Activated CD4-positive, alpha-beta T cell treated with anti-CD3 and anti-CD28 coated beads, Interleukin-2, amount 10 ng/mL, durations not matched to agents 7 days and 5 days (primary cell): ENCODE measurements at places on chromosomes 11 and 22.
A peak's percentile ranks its signal among the peaks of the same experiment; 100 is the strongest.

DNA sequence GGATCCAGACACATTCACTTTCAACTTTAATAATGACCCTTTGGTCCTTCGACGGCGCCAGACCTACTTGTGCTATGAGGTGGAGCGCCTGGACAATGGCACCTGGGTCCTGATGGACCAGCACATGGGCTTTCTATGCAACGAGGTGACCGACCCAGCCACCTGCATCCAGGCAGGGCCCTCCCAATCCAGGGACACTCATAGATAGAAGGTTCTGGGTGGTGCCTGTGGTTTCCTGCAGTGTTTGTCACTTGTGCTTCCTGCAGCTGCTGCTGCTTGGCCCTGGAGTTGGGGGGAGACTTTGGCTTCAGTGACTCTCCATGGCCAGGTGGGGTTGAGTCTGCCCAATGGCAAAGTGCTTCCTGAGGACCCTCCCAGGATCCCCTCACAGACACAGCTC is 7.3 kb downstream of the APOBEC3B start:
- H3K27ac ChIP-seq, result peak overlapping the region; percentile 88
- DNase-seq, result peak; percentile 39
- H3K27me3 ChIP-seq, result peaks cover 4% of the 10 kb centered on the region
- H3K4me1 ChIP-seq, result peaks cover 64% of the 10 kb centered on the region

- H3K36me3 ChIP-seq, result no peaks in the 10 kb centered on the region
- H3K4me1 ChIP-seq, result no peaks in the 10 kb centered on the region
- peaks cover 6% of the 10 kb centered on the region for H3K27me3 ChIP-seq
- DNase-seq, result no peak
- no peak overlapping the region for H3K27ac ChIP-seq
These were observed 224.6 kb downstream of the MN1 start for GRCh38 chr22:27576815-27577573.

- no peak for DNase-seq
- H3K4me3 ChIP-seq, result no peak overlapping the region
- H3K4me1 ChIP-seq, result no peaks in the 10 kb centered on the region
- no peaks in the 10 kb centered on the region for H3K36me3 ChIP-seq
These were observed 286.4 kb downstream of the NTM start for GRCh38 chr11:131656839-131657211.

DNA sequence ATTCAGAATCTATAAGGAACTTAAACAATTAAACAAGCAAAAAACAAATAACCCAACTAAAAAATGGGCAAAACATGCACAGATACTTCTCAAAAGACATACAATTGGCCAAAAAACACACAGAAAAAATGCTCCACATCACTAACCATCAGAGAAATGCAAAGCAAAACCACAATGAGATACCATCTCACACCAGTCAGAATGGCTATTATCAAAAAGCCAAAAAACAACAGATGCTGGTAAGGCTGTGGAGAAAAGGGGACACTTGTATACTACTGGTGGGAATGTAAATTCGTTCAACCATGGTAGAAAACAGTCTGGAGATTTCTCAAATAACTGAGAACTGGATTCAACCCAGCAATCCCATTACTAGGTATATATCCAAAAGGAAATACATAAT is 24.8 kb downstream of the ENTHD1 start:
- H3K36me3 ChIP-seq, result peaks cover 4% of the 10 kb centered on the region
- peaks cover 3% of the 10 kb centered on the region for H3K27me3 ChIP-seq

- no peaks in the 10 kb centered on the region for H3K4me1 ChIP-seq
- no peak overlapping the region for H3K27ac ChIP-seq
- H3K36me3 ChIP-seq, result no peaks in the 10 kb centered on the region
- H3K4me3 ChIP-seq, result no peak overlapping the region
These were observed 100.6 kb downstream of the RRAS2 start for GRCh38 chr11:14258221-14258935.

DNA sequence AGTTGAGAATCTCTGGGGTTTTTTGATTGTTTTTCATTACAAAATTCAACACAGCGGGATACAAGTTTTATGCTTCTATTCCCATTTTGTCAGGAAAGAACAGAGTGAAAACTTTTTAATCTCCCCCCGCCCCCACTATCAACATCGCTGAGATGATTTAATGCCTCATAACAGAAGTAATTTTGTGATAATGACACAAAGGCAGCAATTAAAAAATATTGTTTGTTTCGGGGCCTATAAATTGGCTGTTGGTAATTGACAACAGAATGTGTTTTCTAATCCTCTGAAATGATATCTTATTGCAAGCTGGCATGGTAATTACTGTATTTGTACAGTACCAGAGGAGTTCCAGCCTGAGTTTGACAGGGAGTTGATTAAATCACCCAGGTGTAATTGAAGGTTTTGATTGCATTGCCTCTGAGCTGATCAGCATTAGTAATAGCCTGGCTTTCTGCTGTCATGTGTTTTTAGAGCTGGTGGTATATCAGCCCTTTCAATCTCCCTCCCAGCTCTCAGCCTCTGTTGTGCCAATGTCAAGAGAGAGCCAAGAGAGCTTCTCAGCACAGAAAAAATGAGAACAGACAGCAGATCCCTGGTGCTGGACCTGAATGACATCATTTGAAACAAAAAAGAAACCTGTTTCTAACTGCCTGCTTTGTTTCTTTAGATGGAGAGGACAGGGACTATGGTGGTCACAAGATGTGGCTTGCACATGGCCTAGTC is 265.1 kb downstream of the FAM76B start:
- H3K36me3 ChIP-seq, result no peaks in the 10 kb centered on the region
- H3K4me1 ChIP-seq, result no peaks in the 10 kb centered on the region
- no peak for DNase-seq
- no peak overlapping the region for H3K4me3 ChIP-seq
- H3K27me3 ChIP-seq, result peaks cover 4% of the 10 kb centered on the region

- peaks cover 77% of the 10 kb centered on the region for H3K36me3 ChIP-seq
- no peak overlapping the region for H3K4me3 ChIP-seq
- no peak for DNase-seq
- peaks cover 62% of the 10 kb centered on the region for H3K4me1 ChIP-seq
- H3K27me3 ChIP-seq, result no peaks in the 10 kb centered on the region
- H3K27ac ChIP-seq, result peak overlapping the region; percentile 48
These were observed 65.7 kb downstream of the FLI1 start for GRCh38 chr11:128759597-128759996.

DNA sequence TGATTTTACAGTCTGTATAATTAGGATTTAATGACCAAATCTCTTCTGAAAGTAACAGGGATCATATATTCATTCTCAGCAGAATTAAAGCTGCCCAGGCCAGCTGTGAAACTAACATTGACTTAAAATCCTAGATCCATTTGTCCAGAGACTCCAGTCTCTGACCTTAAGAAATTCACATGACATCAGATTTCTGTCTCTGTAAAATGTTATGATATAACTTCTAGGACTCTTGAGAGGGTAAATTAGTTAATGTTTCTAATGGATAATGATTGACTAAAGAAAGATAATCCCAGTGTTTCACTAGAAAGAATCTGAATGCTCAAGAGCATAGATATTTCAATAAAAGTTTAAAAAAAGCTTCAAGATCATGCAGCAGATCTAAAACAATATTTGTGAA is 6.3 kb downstream of the NOX4 start:
- peaks cover 4% of the 10 kb centered on the region for H3K27me3 ChIP-seq
- no peak for DNase-seq
- H3K4me1 ChIP-seq, result no peaks in the 10 kb centered on the region
- H3K27ac ChIP-seq, result no peak overlapping the region

DNA sequence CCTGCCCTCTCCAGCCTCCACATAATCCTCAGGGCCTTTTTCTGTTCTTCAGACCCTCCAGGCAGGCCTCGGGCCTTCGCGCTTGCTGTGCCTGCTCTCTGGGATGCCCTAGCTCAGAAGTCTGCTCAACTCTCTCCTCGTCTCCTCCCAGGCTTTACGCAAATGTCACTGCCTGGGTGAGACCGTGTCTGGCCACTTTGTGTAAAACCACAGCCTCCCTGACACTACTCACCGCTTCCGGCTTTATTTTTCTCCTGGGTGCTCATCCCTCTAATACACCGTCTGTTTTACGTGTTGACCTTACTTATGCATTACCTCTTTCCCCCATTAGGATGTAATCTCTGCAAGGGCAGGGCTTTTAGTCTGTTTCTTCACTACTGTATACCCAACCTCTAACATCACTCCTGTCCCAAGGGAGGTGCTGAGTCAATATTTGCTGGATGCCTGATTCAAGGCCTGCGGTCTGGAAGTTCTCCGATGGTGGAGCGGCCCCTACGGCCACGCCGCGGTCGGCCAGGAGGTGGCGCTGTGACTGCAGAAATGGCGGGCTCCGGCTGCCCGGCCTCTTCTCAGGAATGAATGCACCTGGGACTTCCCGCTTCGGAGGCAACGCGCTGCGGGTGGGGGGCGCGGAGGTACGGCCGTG is 58.2 kb upstream of the THY1 start:
- peak; percentile 67 for DNase-seq
- no peak overlapping the region for H3K4me3 ChIP-seq
- H3K27ac ChIP-seq, result no peak overlapping the region
- H3K4me1 ChIP-seq, result no peaks in the 10 kb centered on the region

DNA sequence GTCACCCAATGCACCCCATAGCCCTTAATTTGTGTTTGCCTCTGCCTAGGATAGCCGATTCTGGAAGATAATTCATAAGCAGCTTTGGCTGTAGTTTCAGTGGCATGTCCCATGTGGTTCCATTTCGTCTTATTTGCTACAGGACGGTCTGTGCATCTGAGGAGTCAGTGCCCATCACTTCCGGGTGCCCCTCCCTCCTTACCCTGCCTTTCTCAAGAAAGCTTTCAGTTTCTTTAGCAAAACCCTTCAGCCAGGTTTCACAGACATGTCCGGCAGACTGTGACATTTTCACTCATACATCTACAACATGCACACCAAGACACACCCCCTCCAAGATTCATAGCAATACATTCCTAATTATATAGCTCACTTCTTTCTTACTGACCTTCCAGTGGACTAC is 14.3 kb downstream of the TP53AIP1 start:
- peak; percentile 22 for DNase-seq
- H3K27me3 ChIP-seq, result no peaks in the 10 kb centered on the region
- H3K4me1 ChIP-seq, result peaks cover 14% of the 10 kb centered on the region
- peak overlapping the region; percentile 68 for H3K27ac ChIP-seq

DNA sequence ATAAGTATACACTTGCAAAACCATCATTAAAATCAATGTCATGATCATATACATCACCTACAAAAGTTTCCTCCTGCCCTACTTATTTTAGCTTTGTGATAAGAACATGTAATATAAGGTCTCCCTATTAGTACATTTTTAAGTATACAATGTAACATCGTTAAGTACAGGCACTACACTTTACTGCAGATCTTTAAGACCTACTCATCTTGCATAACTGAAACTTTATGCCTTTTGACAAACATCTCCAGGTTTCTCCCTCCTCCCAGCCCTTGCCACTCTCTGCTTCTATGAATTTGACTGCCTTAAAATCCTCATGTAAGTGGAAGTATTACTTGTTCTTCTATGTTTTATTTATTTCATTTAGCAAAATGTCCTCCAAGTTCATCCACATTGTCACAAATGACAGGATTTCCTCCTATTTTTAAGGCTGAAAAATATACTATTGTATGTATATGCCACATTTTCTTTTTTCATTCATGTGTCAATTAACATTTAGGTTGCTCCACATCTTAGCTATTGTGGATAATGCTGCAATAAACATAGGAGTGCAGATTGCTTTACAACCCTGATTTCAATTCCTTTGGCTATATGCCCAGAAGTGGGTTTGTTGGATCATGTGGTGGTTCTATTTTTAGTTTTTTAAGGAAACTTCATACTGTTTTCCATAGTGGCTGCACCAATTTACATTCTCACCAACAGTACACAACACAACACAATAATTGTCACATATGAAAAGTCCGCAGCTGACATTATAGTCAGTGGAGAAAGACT is 471.1 kb upstream of the ANO3 start:
- no peak overlapping the region for H3K4me3 ChIP-seq
- no peaks in the 10 kb centered on the region for H3K27me3 ChIP-seq
- no peaks in the 10 kb centered on the region for H3K36me3 ChIP-seq
- H3K27ac ChIP-seq, result no peak overlapping the region
- no peaks in the 10 kb centered on the region for H3K4me1 ChIP-seq

DNA sequence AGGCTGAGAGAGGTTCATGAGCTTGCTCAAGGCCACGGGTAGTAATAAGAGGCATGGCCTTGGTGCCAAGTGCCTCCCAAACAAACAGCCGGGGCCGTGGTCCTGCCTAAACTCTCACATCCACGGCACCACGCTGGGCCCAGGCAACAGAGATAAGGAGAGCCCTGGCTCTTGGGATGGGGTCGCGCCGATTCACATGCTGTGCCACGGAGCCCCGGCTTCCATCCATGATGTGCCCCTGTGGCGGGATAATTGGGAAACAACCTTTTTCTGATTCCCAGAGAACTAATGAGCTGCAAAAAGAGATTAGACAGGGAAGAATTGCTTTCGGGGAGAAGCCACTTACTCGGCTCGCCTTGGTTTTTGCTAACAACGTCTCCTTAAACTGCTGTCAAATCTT is 22.0 kb downstream of the TP53AIP1 start:
- DNase-seq, result no peak
- H3K4me1 ChIP-seq, result peaks cover 3% of the 10 kb centered on the region
- H3K4me3 ChIP-seq, result no peak overlapping the region
- no peaks in the 10 kb centered on the region for H3K27me3 ChIP-seq
- no peak overlapping the region for H3K27ac ChIP-seq

- no peak for DNase-seq
- peak overlapping the region; percentile 36 for H3K27ac ChIP-seq
- no peaks in the 10 kb centered on the region for H3K27me3 ChIP-seq
- H3K4me3 ChIP-seq, result no peak overlapping the region
These were observed 6.1 kb downstream of the CXCR5 start for GRCh38 chr11:118889797-118890196.

DNA sequence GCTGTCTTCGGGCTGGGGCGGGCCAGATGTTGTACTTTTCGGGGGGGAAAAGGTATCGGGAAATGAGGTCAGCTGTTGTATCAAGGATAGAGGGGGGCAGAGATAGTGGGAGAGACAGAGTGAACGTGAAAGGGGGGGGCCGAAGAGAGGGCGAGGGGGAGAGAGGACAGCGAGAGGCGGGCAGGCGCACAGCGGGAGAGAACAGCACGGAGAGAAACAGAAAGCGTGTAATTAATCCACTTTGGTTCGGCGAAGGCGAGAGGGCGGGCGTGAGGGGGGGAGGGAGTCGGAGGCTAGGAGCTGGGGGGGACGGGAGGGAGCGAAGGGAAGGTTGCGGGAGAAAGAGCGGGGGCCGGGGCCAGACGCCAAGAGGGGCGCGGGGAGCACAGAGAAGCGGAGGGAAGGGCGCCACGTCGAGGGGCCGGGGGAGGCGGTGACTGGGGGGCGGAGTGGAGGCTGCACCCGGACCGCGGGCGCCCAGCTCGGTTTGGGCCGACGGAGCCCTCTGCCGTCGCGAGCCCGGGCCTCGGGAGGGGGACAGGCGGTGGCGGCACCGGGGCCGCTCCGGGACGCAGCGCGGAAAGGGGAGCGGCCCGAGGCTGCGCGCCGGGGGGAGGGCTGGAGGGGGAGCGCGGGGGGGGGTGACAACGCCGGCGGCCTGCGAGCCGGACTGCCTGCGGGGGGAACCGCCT is 612 bp downstream of the IGF2 start:
- DNase-seq, result no peak
- H3K4me1 ChIP-seq, result peaks cover 10% of the 10 kb centered on the region
- no peak overlapping the region for H3K27ac ChIP-seq
- no peaks in the 10 kb centered on the region for H3K36me3 ChIP-seq
- H3K27me3 ChIP-seq, result peaks cover 58% of the 10 kb centered on the region

DNA sequence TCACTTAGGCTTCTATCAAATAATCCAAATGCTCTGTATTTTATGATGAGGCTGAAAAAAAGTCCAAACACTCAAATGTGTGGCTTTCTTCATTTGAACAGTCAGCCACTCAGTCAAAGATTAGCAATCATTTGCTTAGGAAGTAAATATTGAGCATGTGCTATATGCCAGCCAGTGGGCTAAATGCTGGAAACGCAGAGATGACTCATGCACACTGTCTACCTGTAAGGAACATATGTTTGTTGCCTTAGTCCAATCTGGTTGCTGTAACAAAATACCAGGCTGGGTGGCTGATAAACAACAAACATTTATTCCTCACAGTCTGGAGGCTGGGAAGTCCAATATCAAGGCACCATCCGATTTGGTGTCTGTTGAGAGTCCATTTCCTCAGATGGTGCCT is 617.3 kb downstream of the NTM start:
- H3K27ac ChIP-seq, result no peak overlapping the region
- no peaks in the 10 kb centered on the region for H3K36me3 ChIP-seq
